Prostate gland (tissue), 2 donors: ENCODE measurements at places on chromosomes 12 and 14. TPM values are rescaled to one million over a fixed set of nuclear protein-coding genes. Genes with fewer than 3 reads are reported as not detected.

FMNL3 gene
- total RNA-seq = 52.9 TPM

AKAP5 gene
- 0.51 TPM for total RNA-seq

HPD gene
- total RNA-seq = 0.41 TPM

DPPA3 gene
- total RNA-seq = not detected

NABP2 gene
- total RNA-seq = 21.4 TPM

GPHN gene
- 13.5 TPM for total RNA-seq

SLC5A8 gene
- total RNA-seq = 5.6 TPM

SPTB gene
- total RNA-seq = 2.7 TPM

C12orf50 gene
- 6.7 TPM for total RNA-seq

MAGOHB gene
- 24.2 TPM for total RNA-seq

DENR gene
- total RNA-seq = 32.8 TPM

MAP3K12 gene
- 4.3 TPM for total RNA-seq

GRCh38 chr12:116726694-116727093 lies 11.2 kb downstream of the SPRING1 start:
- no peak for DNase-seq

DNA sequence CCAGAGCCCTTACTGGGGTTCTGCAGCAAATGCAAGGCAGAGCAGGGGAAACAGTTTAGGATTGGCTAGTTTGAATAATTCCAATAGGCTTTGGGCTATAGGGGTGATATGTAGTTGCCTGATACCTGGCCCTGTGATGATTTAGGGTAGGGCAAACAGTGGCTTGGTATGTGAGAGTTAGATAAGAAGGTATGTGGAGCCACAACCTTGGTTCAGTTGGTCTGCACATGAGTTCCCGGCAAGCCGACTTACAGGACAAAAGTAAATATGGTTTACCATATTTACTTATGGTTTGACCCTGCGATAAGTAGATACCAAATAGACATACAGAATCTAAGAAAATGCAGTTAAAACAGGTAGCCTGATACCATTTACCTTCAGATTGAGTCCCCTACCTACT lies 8.3 kb upstream of the CAPRIN2 start:
- DNase-seq = no peak

GRCh38 chr12:30308010-30308717 lies 387.5 kb downstream of the IPO8 start:
- DNase-seq = no peak

DNA sequence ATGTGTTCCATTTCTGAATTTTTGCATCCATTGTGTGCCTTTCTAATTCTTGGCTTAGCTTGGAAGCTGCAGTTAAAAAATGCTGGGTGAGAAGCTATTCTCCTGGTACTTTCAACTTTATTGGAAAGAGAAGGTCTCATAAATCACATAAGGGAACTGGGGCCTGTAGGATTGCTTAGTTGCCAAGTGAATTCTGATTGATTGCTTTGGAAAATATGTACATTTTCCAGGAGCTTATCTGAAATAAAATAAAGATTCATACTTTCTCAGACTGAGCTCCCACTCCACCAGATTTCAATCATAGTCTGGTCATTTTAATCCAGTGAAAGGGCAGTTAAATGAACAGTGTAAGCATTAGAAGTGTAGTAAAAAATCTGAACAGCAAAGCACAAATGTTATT lies 50.0 kb upstream of the PRICKLE1 start:
- no peak for DNase-seq

DNA sequence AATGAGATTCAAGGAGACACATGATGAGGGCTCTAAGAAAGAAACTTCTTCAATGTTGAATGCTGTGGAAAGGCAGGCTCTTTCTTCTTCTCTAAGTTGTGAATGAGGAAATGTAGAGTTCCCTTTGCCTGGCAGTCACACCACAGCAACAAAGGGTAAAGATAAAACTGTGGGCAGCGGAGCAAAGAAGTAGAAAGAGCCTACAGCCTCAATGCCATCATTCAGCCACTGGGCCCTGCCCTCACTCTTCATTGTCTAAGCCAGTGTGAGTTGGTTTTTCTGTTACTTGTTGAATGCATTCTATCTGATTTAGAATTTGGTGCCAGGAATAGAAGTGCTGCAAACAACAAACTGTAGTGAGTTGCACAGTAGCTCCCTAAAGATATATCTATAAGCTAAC lies 12.2 kb downstream of the SDR9C7 start:
- DNase-seq = no peak

DNA sequence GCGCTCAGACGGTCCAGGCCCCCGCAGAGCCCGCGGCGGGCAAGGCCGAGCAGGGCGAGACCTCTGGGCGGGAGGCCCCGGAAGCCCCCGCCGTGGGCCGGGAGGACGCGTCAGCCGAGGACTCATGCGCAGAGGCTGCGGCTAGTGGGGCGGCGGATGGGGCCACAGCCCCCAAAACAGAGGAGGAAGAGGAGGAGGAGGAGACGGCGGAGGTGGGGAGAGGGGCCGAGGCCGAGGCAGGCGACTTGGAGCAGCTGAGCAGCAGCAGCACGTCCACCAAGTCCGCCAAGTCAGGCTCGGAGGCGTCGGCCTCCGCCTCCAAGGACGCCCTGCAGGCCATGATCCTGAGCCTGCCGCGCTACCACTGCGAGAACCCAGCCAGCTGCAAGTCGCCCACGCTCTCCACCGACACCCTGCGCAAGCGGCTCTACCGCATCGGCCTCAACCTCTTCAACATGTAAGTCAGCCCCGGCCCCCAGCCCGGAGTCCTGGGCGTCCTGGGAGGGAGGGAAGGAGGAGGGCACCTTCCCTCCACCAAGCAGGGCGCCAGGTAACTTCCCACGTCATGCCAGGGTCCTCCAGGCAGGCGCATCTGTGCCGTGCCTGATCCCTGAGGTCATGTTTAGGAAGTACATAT lies 72.4 kb downstream of the IQSEC3 start:
- no peak for DNase-seq

DNA sequence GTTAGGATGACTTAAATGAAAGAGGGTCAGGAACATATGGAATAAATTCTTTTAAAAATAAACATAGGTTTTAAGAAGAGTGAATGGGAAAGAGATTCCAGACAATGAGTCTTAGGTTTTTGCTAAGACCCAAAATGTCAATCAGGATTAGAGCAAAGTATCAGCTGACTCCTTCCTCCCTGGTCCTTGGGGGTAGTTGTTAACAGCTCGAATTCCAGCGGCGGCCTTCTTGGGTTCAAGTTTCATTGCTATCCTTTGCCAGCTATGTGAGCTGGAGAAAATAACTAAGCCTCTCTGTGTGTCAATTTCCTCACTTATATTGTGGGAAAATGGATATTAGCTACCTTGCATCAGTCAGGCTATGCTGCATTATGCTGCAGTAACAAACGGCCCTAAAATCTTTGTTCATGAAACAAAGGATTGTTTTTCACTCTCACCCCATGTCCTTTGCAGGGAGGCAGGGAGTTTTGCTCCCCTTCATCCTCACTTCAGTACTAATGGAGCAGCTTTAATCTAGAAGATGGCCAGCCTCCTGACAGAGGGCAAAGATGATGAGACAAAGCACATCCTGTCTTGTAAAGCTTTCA lies 83.8 kb upstream of the RFLNA start:
- no peak for DNase-seq

DNA sequence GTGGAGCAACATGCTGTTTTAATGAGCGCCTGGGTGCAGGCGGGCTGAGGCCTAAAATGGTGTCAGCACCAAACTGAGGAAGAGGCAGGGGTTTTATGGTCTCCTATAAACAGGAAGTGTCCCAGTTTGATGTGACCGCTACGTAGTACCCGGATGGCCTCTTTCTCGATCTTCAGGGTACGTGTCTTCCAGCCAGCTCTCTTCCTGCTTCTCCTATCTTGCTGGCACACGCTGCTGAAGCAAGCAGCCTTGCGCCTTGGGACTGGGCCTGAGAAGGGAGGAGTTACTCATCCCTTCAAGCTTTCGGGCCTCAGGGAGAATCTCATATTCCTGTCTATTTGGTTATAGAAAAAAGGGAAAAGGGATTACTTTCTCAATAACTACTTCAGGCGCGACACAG lies 28.2 kb upstream of the RNASE1 start:
- DNase-seq = no peak

DNA sequence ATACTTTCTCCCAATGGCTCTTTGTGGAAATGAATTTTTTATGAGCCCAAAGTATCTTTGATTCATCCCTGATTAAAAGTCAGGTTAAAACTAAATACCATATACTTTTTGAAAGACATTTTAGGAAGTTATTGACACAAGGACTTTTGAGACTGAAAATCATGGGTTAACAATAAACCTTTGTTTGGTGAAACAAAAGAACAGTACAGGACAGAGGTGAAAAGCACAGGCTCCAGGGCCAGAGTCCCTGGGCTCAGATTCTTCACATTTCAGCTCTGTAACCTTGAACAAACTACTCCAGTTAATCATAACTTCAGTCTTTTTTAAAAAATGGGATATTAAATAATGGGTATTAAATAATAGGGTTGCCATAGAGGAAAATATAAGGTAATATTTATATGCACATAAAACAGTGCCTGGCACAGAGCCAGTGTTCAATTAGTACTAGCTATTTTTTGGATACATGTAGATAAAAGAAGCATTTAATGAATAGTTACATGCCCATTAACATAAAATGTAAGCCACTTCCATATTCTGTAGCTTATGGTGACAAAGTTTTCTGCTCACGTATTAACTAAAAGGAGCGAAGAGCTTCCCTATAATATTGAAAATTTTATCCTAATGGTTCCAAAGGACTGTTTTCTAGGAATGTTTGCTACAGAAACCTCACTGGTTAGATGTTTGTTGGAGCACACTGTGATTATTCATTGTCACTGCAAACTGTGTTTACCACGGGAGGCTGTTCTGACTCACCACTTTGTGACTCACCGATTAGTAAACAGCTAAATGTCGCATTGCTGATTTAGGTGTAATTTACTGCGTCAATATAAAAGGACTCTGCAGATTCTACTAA lies 255.4 kb downstream of the DAD1 start:
- DNase-seq = peak; percentile 61

DNA sequence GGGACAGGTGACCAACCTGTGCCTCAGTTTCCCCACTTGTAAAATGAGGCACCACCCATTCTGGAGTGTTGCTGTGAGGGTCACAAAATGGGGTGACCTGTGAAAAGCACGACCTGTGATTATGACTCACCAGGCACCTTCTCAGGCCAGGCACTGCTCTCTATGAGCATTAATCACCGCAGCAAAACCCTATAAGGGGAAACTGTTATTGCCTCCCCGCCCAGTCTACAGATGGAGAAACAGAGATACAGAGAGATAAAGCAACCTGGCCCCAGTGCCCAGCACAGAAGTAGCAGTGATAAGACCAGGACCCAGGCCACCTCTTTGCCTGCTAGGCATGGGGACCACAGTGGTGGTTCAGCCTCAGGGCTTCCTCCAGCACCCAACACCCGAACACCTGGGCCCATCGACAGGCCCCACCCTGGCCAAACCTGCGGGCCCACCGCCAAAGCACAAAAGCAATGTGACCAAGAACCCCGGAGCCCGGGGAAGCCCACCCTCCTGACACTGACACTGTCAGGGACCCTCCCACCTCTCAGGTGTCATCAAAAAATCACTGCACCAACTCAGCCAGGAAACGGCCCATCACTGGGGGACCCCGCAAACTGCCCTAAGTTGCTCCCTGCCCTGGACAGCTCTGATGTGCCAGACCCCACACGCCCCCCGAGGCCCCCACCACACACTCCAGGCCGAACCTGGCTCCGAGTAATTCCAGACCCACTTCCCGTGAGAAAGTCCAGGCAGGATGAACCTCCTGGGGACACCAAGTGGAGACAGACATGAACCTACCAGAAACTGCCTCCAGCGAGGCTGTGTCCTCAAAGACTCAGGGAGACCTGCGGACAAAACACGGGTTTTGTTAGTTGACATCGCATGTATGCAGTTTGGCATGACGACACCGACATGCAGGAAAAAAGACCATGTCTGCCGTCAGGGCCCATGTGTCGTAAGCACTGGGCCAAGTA lies 32.4 kb downstream of the NCOR2 start:
- DNase-seq = no peak

DNA sequence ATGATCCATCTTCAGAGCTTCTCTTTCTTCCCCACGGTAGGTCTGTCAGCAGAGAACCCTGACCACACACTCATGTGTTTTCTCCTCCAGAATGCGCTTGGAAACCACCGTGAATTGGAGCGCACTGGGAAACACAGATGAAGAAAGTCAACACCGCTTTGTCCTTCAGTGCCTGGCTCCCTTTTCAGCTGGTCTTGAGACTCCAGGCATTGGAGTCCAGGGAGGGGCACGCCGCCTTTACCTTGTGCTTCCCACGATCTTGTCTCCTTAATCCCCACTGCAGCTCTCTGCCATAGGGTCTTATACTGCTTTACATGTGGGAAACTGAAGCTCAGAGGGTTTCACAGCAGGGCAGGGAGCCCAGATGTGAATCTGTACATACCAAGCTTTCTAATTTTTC lies 1.1 kb downstream of the FAM90A1 start:
- no peak for DNase-seq

DNA sequence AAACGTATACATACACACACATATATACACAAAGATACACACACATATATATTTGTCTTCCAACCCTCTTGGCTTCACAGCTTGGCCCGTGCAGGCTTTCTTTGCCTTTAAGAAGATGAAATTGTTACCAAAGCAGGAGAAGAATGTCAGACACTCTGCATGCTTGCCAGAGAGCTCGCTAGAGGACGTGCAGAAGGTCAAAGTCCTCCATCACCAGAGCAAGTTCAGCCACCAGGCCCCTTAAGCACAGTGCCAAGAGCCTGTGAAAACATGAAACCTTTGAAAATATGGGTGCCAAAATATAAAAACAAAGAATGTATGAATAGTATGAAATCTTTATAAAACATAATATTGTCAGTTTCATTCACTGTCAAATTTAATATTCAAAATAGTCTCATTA lies 14.9 kb upstream of the MCRS1 start:
- DNase-seq = no peak

DNA sequence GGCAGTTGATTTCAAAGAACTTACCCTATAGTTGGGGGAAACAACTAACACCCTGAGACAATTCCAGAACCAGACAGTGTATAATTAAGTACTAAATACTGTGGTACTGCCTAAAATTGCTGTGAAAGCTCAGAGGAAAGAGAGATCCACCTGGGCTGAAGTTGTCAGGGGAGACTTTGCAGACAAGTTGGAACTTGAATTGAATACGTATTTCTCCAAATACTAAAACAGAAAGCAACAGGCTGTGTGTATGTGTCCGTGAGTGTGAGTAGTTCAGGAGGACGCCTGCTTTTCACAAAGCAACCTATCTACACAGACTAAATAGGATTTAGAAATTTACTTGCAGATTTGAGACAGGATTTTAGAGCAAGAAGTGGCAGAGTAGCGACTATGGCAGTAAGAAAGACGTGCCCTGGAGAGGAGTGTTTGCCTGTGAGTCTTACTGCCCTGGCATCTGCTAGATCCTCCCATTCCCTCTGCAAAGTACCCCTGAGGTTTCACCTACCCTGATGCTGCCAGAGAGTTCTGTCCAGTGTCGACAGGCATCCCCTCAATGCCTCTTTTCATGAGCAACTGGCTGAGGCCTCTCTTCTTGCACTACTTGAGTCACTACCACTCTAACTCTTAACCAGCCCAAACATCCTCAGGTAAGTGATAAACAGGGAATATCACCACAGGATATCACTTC lies 37.4 kb upstream of the BMP4 start:
- DNase-seq = no peak

- peak; percentile 23 for DNase-seq
Measured at GRCh38 chr12:30847259-30847658, 79.3 kb upstream of the TSPAN11 start.
